Stimulated activated CD4-positive, alpha-beta T cell treated with anti-CD3 and anti-CD28 coated beads, Interleukin-1b, Interleukin-23, amount 100 ng/mL, for 24 hours (primary cell): ENCODE measurements at places on chromosomes 2 and 18.

- DNase-seq, result peak; percentile 56
Observed at GRCh38 chr2:70948337-70949003, 12.8 kb downstream of the ATP6V1B1 start.

DNA sequence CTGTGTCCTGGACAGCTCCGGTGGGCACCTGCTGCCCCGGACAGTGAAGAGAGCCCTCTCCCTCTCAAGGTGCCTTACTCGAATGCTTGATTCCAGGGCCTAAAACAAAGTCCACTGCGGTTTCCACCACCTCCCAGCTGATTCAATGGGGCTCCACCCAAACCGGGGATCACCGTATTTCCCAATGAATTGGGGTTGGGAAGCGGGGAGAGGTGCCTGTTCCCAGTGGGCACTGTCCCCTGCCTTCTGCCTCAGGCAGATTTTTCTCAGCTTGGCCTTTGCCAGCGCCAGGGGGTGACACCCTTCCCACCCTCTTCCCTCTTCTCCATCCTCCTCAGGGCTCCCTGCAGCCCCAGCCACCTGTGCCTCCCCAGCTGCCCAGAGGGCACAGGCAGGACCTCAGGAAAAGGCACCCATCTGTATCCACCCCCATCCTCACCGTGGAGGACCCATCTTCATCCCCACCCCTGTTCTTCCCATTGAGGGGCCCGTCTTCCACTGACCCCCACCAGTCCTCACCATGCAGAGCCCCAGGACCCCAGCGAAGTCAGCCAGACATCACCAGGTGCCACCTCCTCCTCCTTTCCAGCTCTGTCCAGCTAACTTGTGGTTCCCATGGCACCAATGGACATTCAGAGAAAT lies 66.7 kb upstream of the HPCAL1 start:
- DNase-seq, result no peak

DNA sequence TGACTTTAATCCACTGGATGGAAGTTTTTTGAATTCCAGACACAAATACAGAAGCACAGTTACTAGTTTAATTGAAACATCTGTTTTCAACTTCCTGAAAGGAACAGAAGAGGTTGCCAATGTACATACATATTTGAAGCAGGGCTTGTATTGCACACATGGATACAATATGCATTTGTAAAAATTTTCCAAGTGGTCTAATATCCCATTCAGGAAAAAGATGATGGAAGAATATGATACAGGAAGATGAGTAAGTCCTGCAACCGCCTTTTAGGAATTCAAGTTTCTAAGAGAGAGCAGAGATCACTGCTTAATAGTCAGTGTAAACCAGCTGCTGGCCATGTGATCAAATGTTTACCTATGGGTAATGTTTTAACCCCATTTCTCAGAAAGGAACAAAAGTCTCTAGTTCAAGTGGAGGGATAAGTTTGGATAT lies 265.4 kb downstream of the TRIB2 start:
- no peak for DNase-seq

- DNase-seq, result no peak
Observed at GRCh38 chr2:143169105-143169504, 39.9 kb downstream of the ARHGAP15 start.

DNA sequence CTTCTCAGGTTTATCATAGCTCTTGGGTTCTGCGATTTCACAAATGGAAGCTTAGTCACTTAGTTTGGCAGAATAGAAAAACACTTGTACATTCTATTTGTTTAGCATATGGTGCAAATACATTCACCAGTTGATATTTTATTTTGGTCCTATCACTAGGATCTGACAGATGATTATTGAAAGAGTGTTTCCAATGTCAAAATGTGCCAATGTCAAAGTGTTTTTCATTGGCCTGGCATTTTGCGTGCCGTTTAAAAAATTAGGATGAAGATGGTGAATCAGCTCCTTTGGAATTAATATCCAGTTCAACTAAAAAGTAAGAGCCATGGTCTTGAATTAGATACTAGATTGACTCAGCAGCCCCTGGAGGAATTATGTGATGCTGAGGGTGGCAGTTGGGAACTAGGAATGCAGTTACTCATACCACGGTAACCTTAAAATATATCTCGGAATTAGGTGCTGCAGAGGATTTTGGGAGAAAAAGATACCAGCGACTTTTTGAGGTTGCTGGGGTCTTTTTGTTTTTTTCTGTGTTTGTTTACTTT lies 87.0 kb downstream of the SPHKAP start:
- no peak for DNase-seq

GRCh38 chr2:151878655-151879563 lies 50.7 kb upstream of the ARL5A start:
- no peak for DNase-seq

DNA sequence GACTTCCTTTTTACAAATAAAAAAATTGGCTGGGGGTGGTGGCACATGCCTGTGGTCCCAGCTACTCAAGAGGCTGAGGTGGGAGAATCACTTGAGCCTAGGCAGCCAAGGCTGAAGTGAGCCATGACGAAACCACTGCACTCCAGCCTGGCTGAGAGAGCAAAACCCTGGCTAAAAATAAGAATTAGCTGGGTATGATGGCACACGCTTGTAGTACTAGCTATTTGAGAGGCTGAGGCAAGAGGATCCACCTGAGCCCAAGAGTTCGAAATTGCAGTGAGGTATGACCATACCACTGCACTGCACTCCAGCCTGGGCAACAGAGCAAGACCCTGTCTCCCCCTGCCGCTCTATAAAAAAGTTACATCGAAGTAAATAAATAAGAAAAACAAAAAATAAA lies 33.7 kb downstream of the GFPT1 start:
- DNase-seq, result no peak

DNA sequence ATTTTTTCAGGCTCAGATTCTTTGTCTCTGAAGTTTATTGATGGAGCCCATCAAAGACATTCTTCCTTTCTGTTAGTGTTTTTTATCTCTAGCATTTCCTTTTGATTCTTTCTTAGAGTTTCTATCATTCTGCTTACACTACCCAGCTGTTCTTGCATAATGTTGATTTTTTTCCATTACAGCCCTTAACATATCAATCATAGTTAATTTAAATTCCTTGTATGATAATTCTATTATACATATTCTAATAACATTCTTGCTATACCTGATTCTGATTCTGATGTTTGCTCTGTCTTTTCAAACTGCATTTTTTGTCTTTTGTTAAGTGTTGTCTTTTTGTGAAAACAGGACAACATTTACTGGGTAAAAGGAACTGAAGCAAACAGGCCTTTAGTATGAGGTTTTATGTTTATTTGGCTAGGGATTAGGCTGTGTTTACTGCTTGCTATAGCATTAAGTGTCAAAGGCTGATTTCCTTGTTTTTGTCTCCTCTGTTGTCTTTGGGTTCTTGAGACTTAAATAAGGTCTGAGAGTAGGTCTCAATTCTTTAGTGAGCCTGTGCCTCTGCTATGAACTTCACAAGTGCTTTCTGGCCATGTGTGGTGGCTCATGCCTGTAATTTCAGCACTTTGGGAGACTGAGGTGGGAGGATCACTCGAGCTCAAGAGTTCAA lies 8.0 kb upstream of the STAM2 start:
- DNase-seq, result no peak

DNA sequence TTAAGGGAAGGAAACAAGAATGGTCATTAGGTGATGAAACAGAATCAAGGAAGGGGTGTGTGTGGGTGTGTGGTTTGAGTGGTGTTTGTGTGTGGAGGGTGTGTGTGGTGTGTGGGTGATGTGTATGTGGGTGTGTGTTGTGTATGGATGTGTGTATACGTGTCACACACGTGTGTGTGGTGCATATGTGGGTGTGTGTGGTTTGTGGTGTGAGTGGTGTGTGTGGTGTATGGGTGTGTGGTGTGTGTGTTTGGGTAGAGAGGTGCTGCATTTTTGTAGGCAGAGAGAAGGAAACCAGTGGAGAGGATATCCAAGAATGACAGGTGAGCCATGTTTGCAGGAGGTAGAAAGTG lies 1.1 kb upstream of the CEP192 start:
- no peak for DNase-seq

DNA sequence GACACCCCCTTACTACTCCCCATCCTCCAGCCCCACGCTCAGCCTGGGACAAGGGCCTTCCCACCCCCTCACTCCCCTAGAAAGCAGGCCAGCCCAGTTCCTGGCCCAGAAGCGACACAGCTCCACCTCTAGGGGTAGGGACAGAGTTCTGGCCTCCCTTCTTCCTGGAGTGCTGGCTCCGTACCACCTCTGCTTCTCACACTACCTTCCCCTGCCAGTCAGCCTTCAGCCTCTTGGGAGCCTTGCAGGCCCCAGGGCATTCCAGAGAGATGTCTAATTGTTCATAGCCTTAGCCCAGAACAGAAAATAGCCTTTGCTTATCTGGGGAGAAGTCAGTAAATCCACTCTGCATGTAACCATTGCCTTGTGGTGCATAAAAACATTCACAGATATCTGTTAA lies 13.1 kb upstream of the CATIP start:
- no peak for DNase-seq

DNA sequence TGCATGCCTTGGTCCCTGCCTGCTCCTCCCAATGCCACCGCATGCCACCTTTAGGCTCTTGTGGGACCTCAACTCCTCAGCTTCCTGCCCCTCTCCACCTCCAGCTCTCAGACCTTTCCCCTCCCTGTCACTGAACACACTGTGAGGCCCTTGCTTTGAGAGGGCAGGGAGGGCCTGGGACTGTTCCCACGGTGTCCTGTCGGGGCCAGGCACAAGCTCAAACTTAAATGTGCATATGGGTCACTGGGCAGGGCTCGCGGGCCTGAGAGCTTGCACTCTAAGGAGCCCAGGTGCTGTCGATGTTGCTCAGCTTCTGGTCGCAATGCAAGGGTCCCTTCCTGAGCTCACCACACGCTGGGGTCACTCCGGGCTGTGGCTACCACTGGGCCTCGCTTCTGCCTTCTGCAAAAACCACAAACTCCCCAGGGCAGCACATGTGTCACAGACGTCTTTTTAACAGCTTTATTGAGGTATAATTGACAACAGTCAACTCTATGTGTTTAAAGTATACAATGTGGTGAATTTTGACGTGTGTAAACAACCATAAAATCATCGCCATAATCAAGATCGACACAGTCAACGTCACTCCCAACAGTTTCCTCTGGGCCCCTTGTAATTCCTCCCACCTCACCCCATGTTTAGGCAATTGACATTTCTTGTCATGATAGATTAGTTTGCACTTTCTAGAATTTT lies 11.9 kb upstream of the B3GNT7 start:
- DNase-seq, result no peak

GRCh38 chr2:37934591-37935513 lies 9.8 kb downstream of the RMDN2 start:
- no peak for DNase-seq

DNA sequence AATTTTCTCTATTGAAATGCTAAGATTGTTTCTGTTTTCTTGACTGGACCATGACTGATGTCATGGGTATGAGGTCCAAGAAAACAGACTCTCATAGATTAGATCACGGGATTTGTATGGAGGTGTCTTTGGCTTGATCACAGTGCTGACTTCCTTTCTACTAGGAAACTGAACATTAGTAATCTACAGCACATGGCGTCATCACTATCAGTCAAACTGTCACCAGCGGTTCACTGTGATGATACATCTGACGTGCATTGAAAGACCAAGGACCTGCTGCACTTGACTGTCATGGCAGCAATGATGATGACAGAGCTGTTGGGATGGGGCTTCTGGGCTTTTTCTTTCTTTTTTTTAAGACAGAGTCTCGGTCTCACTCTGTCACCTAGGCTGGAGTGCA lies 28.2 kb upstream of the IMPA2 start:
- DNase-seq, result no peak

- no peak for DNase-seq
Observed at GRCh38 chr2:26492749-26493515, 15.0 kb upstream of the OTOF start.

DNA sequence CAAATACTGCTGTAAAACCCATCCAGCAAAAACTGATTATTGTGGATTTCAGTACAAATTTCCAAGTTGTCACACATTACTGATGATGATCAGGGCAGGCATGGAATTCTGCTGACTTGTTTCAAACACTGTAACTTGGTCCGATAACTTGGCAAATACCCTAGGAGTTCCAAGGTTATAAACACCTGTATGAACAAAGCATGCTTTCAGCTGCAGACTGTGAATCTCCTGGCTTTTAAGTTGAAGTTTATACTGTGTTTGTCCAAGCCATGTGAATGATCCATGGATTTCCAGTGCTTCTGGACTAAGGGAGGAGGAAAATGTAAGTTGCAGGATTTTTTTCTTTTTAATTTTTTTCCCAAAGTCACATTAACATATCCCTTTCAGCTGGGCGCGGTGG lies 70.0 kb upstream of the SLC25A52 start:
- no peak for DNase-seq

DNA sequence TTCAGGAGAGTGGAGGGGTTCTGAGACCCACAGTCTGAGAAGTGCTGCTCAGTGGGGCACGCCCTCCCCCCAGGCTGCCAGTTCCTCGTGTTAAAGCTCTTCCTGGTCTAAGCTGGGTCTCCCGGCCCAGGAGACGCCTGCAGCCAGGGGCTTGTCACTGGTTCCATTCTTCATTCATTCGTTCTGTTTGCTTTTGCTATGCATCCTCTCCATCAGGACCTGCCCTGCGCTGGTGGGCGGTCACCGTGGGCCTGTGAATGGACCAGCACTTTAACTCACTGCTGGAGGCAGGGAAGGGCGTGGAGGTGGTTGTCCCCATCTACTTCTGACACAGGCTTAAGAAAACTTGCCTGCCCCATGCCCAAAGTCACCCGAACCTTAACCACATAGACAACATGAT lies 272.8 kb upstream of the HDAC4 start:
- no peak for DNase-seq

- no peak for DNase-seq
Observed at GRCh38 chr2:46068636-46069035, 228.6 kb upstream of the EPAS1 start.

DNA sequence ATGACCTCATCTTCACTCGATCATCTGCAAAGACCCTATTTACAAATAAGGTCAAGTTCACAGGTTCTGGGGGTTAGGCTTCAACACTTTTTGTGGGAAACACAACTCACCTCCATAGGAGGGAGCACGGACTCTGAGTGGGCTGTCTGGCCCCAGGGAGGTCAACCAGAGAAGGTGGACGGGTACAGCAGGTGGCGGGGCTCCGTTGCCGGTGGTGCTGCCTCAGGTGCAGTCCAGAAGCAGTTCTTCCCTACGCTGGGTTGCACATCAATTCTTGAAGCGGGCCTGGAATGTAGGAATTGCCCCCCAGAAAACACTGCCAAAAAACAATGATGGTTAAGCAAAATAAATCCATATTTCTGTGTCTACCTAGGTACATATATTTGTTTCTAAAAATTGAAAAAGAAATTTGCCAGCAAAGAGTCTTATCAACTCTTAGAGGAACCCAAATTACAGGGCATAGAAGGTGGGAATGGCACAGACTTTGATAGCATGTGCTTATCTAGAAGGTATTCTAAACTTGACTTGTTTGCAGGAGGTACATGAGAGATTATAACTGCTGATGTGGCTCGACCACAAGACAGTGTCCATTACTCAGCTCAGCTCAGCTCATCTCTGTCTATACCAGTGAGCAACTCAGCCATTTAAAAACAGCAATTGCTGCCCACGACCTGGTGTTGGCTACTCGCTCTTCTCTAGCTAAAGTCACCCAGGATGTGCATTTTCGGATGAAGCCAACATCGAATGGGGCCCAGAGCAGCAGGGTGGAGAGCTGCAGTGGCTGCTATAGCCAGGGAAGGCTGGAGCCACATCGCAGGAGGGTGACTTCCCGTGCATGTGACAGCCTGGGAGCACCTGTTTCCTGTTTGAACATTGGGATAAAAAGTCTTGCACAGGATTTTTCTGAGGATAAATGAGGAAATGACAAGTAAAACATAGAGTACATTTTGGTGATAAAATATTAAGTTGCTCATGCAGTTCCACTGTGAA lies 128.7 kb downstream of the RNF144A start:
- no peak for DNase-seq
